ENCODE measurements at places on chromosomes 5 and 9. TPM values are rescaled to one million over a fixed set of nuclear protein-coding genes. Genes with fewer than 3 reads are reported as not detected.
A peak's percentile ranks its signal among the peaks of the same experiment; 100 is the strongest.

The ZNF462 gene
- polyA plus RNA-seq: 33.5 TPM

GRCh38 chr5:58322453-58322852 is 137.4 kb downstream of the PLK2 start:
- no peaks in the 10 kb centered on the region for H3K4me1 ChIP-seq
- no peak for DNase-seq
- no peak overlapping the region for H3K4me3 ChIP-seq
- H3K36me3 ChIP-seq: no peaks in the 10 kb centered on the region

DNA sequence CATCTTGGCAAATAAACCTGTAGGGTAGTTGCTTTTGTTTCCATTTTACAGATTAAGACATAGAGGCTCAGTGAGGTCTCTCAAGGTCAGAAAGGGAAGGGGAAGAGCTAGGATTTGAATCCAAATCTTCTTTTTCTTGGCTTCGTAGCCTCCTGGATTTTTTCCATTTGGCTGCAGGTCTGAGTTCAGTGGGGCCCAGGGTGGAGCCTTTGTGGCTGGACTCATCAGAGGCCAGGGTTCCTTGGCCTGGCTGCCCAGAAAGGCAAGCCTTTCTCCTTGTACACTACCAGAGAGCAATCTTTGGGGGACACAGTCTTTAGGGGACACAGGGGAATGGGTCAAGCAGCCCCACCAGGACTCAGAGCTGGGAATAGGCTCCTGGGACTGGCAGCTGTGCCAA is 10.5 kb upstream of the TRAF1 start:
- H3K4me3 ChIP-seq: no peak overlapping the region
- H3K27ac ChIP-seq: peak overlapping the region; percentile 77
- H3K4me1 ChIP-seq: peaks cover 42% of the 10 kb centered on the region
- DNase-seq: no peak
- H3K36me3 ChIP-seq: no peaks in the 10 kb centered on the region
- H3K27me3 ChIP-seq: no peaks in the 10 kb centered on the region

The NUTM2G gene
- 1.00 TPM for polyA plus RNA-seq

GRCh38 chr9:8208465-8208864 is 408.9 kb upstream of the DMAC1 start:
- DNase-seq: no peak
- no peaks in the 10 kb centered on the region for H3K4me1 ChIP-seq
- no peaks in the 10 kb centered on the region for H3K27me3 ChIP-seq
- H3K36me3 ChIP-seq: no peaks in the 10 kb centered on the region
- H3K27ac ChIP-seq: no peak overlapping the region
- H3K4me3 ChIP-seq: no peak overlapping the region

GRCh38 chr9:73168298-73168934 is 16.8 kb downstream of the ANXA1 start:
- H3K36me3 ChIP-seq: peaks cover 86% of the 10 kb centered on the region
- no peaks in the 10 kb centered on the region for H3K27me3 ChIP-seq
- H3K4me3 ChIP-seq: no peak overlapping the region
- no peak for DNase-seq
- H3K27ac ChIP-seq: no peak overlapping the region

Data from left lung (tissue), 14 donors.